KBM-7 (cell line): ENCODE measurements at places on chromosomes 7 and 10.

- DNase-seq, result peak; percentile 78
Measured at GRCh38 chr10:68826764-68827591, at the start of gene STOX1. STOX1 (plus strand) TSS chr10:68827531; CDS start chr10:68827624, 93 bp downstream.

GRCh38 chr7:30430276-30430675 is 48.3 kb downstream of the NOD1 start:
- DNase-seq, result peak; percentile 21

- DNase-seq, result no peak
Measured at GRCh38 chr7:85022064-85022697, 164.7 kb downstream of the SEMA3D start.

GRCh38 chr10:73232887-73233286 is 14.2 kb downstream of the DNAJC9 start:
- DNase-seq, result peak; percentile 67

DNA sequence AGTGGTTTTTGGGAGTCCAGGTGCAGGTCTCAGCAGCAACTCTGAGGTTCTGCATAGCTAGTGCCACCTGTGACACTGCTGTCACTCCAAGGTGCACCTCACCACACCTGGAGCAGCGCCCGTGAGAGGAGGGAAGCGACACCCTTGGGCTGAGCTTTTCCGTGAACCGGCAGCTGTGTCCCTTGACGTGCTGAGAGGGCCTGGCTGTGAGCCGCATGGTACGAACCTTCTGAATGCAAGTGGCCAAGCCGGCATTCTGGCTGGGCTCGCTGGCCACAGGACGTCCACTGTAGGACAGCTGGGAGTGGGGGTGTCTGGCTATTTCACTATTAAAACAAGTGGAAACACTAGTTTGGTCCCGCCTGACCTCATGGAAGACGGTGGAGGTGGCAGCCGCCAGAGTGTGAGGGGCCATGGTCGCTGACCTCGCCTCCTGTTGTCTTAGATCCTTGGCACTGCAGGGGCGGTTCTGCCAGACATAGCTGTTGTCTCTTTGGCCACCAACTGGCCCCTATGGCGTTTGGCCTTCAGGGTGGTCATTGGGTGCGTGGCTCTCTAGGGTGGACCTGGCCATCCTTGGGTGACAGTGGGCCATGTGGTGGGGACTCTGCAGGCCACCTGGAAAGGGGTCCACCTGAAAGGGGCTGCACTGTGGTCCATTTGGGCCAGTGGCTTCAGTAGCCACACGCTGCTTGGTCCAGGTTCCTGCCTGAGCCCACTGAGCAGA is 12.9 kb downstream of the INPP5A start:
- no peak for DNase-seq

DNA sequence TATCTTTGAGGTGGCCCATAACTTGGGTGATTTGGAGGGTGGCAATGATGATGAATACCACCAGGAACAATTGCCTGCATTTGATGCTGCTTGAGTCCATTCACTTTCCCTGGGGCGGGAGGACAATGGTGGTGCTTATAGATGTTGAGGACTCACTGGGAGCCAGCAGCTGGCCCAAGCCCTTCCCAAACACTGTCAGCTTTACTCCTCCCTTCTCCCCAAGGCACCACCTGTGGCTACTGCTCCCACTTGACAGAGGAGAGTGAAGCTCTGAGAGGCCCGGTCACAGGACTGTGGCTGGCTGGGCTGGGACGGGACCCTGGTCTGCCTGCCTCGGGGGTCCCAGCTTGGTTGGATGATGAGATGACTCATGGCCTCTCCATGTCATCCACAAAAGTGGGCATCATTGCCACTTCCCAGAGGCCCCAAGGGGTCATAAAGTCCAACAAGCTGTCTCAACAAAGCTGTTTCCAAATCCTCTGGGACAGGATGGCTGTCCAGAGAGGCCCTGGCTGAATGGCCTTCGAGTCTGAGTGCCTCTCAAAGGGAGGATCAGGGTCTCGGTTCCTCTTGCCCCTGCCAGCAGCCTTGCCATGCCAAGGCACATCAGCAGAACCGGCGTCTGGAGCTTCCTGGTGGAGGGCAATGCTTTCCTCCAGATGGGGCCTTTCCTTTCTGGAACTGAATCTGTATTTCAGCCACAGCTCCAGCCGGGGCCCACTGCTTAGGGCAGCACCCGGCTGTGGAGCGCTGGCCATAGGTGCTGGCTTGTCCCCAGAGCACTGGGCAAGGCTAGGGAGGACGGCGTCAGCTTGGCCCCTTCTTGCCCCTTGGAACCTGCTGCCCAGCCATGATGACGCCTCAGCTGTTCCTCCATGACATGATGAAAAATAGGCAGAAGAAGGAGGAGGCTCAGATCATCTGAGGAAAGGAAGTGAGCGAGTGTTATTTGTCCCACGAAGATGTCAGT is 47.0 kb upstream of the PLEKHA1 start:
- no peak for DNase-seq

DNA sequence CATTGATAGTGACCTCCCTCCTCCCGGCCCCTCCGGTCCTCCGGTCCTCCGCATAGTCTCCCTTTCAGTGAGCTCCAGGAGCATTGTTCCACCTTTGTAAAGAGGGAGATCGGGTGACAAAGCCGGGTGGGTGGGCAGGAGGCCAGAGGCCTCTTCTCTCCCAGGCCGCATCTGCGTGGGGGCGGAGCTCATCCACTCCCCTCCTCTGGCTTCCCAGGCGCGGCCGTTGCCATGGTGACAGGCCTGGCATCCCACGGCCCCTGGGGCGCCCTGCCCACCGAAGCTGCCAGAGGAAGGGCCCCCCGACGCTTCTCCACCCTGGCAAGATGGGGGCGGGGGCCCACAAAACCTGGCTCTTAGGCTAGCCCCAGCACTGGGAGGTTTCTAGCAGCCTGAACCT is 4.4 kb upstream of the FZD9 start:
- DNase-seq, result no peak

GRCh38 chr7:128112781-128113221 is 81.6 kb upstream of the LRRC4 start:
- DNase-seq, result no peak

- DNase-seq, result no peak
Measured at GRCh38 chr10:70753026-70753663, 32.0 kb downstream of the TBATA start.

- DNase-seq, result peak; percentile 14
Measured at GRCh38 chr10:98339799-98340198, 71.8 kb upstream of the LOXL4 start.

- no peak for DNase-seq
Measured at GRCh38 chr7:88105231-88105630, 114.6 kb downstream of the SRI start.

DNA sequence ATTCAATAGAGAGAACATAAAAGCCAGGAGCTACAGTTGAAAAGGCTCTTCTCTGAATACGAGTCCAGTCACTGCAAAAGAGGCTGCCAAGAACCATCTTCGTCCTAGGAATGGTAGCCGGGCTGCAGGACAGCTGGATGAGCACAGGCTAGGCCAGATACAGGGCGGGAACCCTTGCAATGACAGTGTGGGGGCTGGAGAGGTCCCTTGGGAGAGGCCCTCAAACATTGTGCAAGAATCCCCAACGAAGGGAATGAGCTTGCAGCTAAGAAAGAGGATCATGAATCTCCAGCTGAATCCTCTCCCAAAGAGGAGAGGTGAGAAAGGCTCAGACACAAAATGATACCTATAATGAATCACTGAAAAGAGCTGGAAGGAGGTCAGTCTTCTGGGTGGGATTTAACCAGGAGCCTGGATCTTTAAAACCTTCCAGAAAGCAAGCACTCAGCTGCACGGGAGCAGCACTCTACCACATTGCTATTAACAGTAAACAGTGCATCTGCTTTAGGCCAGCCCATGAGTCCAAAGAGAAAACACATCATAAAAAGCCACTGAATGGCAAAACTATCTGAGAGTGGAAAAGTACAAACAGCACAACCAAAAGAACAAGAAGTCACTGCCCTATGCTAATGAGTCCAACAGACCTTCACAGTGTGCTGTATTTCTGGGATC is 287.9 kb downstream of the TNS3 start:
- DNase-seq, result no peak

DNA sequence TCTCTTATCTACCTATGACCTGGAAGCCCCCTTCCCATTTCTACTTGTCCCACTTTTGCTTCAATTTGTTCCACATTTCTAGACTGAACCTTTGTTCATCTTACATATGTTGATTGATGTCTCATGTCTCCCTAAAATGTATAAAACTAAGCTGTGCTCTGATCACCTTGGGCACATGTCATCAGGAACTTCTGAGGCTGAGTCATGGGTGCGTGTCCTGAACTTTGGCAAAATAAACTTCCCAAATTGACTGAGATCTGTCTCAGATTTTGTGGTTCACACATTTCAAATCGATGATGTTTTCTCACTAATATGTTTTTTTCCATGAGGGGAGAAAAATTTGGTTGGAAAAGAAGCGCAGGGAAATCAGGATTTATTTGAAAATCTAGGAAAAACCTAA is 406.2 kb upstream of the LRRTM3 start:
- no peak for DNase-seq

- no peak for DNase-seq
Measured at GRCh38 chr7:142539901-142540300, 209.4 kb upstream of the PRSS1 start.

DNA sequence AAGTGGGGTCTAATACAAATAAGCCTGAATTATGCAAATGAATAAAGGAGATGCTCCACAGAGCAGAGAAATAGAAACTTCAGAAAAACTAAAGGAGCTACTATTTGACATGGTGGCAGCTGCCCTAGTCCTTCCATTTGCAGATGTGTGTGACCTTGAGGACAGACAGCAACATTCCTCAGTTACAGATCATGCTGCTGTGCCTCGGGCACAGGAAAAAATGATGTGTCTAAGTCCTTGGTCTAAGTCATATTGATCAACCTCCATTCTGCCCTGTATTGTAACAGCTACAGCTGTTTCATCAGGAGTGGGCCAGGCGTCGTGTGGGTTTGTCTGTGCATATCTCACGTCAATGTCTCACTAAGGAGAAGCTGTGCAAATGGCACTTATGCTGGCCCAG is 710.4 kb downstream of the TNS3 start:
- no peak for DNase-seq

- DNase-seq, result no peak
Measured at GRCh38 chr10:34520084-34520483, 295.0 kb downstream of the PARD3 start.

GRCh38 chr10:83965473-83965872 is 173.8 kb upstream of the GHITM start:
- DNase-seq, result no peak

GRCh38 chr7:51316262-51316665 is 345 bp downstream of the COBL start:
- no peak for DNase-seq

DNA sequence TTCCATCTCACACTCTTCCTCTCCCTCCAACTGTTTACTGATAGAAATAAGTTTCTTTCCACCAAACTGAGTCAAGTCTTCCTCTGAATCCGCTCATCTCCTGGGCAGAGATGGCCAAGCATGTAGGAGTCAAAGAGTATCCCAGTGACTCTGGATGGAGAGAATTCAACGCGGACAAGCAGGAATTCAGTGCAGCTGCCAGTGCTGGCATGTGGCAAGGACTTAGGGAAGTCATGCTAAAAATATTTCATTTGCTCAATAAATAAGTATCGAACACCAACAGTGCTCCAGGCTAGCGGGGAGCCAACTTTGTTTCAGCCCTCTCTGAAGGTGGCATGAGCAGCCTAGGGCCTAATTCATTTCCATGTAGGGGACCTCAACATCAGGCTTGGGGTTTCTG is 351.6 kb upstream of the ZMIZ1 start:
- no peak for DNase-seq

DNA sequence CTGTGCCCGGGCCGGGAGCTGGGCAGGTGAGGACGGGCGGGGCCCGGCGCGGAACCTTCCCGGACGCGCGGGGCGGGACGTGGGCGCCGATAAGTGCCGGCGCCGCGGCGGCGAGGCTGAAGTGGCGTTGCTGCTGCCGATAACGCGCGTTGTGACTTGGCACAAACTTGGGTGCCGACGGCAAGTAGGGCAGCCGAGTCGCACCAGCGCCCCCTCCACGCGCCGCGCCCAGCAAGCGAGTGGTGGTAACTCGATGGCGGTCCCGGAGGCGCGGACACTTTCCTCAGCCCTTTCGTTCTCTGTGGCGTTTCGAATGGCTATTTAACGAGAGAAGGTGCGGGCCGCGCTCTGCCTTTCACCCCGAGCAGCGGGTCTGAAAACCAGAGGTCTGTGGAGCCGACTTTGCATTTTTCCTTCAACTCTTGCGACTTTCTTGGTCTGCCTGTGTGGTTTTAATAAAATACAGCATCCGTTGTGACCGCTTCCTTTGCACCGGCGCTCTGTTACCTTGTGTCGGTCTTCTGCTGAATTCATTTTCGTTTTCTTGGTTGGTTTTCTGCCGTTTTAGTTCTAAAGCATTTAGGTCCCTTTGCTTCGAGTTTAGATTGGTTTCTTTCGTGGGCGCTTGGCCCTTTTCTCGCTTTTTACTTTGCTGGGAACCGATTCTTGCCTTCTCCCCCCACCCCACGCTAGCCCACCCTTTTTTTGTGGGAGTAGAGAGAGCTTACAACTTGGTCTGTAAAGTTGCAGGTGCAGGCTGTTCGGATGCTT is 701 bp downstream of the STK17A start:
- peak; percentile 74 for DNase-seq

DNA sequence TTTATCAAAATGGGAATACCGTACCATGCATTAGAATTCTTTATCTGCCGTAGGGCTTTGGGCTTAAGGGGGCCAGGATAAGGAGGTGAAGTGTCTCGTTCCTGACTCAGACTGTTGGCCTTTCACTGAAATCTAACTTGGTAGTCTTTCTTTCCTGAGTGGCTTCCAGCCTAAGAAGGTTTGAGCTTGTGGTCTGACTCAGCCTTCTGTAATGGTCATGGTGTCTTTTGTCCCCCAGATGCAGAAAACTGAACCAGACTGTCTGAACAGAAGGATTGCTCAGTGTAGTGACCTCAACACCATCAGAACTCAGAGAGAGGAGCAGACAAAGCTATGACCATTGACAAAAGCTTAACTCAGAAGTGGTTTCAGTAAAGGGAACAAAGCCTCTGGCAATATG is 39.5 kb downstream of the WNT2 start:
- DNase-seq, result no peak

GRCh38 chr7:47366211-47366610 is 215.7 kb downstream of the TNS3 start:
- no peak for DNase-seq

GRCh38 chr7:129556607-129557133 is 54.3 kb downstream of the SMKR1 start:
- DNase-seq, result no peak

- peak; percentile 37 for DNase-seq
Measured at GRCh38 chr10:95208702-95209391, 14.8 kb downstream of the ACSM6 start.

DNA sequence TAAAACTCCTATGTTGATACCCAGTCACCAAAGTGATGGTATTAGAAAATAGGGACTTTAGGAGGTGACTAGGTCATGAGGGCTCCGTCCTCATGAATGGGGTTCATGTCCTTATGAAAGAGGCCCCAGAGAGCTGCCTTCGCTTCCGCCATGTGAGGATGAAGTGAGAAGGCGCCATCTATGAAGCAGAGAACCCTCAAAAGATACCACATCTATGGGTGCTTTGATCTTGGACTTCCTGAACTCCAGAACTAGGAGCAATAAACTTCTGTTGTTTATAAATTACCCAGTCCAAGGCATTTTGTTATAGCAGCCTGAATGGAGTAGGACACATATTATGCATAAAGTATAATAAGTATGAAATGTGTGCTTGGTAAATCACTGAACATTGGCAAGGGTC is 8.1 kb upstream of the PDSS1 start:
- no peak for DNase-seq
